Esophagus mucosa (tissue), 1 donor: ENCODE measurements at places on chromosomes 1 and 21.

GRCh38 chr1:196890668-196891067 lies 2.8 kb downstream of the CFHR4 start:
- no peak for ATAC-seq

DNA sequence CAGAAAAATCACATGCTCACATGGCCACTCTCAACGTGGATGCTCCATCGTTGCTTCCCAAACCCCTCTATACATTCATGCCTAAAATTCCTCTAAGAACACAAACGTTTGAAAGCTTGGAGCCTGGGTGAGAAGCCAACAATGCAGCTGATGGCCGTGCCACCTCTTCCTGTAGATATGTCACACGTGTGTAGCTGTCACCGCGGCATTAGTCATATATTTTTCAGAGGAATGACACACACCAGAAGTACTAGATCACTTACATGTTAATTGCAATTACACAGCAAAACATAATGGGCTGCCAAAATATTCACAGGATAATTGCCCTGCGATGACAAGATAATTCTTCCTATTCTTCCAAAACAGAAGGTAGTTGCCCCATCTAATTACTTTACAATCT lies 112.7 kb upstream of the BACE2 start:
- no peak for ATAC-seq

DNA sequence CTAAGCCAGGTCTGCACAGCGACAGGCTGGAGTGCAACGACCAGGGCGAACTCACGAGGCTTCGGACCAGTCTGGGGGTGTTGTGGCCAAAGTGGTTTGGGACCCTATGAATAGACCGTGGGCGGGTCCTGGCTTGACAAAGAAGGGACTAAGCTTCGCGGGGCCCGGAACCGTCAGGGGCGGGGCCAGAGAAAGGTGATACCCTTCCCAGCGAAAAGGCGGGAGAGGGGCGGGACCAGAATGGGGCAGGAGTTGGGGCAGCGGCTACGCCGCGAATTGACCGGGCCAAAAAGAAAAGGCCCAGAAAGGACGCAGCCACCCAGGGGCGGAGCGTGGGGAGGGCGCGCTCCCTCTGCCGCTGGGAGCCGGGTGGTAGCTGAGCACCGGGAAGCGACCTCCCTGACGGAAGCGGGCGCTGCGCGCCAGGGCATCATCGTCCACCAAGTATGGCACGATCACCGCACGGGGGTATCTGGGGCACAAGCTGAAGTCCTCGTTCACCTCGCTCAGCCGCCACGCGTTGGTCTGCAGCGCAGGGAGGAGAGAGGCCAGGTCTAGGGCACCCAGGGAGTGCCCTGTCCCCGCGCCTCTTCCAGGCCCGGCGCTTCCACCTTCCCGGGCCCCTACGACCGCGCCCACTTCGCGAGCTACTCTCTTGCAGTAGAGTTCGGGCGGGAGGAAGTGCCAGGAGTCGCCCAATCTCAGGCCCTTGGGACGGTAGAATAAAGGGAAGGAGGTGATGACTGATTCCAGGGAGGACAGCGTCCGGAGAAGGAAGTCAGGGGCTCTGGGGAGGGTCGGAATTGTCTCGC lies 6.7 kb upstream of the FAM167B start:
- ATAC-seq, result peak; percentile 59

DNA sequence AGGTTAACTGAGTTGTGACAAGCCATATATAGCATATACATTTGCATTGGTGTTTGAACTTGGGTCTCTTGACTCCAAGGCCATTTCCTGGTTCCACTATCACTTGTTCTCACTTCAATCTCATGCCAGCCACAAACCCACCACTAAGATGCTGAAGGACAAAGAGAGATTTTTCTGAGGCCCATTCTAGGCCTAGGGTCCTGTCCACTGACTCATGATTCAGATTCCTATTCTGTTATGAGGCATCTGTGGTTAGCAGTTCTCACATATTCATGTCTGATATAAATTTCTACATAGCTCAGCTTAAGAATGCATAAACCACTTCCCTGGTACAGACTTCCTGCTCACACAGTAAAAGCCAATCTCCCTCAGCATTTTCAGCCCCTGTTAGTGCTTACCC lies 326.1 kb upstream of the BEND5 start:
- ATAC-seq, result no peak

- no peak for ATAC-seq
Observed at GRCh38 chr1:115291741-115292140, 46.3 kb downstream of the NGF start.

DNA sequence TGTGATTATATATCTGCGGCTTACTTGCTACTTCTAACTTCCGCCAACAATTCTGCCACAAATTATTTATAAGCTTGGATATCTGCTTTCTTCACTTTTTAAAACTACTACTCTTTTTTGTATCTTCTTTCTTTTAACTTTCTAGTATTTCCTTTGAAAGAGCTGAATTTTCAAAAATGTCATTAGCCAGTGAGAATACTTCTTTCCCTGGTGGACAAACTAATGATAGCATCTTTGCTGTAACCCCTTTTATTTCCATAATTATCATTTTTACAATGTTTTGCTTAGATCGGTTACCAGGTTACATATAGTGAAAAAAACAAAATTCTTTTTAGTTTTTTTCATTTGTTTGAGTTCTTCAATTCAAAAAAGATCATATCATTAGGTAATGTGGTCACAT lies 355.9 kb upstream of the ADGRL4 start:
- no peak for ATAC-seq

- no peak for ATAC-seq
Observed at GRCh38 chr1:225446595-225446960, 18.7 kb upstream of the LBR start.

DNA sequence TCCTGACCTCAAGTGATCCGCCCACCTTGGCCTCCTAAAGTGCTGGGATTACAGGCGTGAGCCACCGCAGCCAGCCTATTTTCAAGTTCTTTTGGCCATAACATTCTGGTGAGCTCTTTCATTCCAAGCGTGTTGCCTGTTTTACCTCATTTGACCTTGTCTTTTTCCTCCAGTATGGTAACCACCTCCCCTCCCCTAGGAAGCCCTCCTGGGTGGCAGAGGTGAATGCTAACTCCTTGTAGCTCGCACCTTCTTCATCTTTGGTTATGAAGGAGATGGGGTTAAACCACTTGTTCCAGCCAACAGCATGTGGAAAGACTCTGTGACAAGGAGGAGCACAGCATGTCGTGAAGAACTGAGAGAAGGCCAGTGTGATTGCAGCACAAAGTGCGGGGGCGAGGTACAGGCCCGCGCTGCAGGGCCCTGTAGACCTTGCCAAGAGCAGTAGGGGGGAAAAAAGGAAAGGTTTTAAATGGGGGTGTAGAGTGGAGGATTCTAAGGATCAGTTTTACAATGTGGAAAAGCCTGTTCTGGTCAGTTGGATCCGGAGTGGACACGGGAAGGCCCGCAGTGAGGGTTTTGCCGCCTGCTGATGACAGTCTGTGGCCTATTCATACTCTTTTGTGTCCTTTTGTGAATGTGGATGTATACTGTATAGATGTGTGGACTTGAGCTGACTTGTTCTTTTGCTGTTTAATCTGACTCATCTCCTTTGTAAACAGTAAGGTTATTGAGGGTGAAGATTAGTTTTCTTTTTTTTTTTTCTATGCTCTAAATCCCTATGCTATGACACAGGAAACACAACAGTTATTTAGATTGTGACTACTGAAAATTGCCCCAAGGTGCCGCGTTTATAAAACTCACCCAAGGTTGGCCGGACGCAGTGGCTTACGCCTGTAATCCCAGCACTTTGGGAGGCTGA lies 7.5 kb upstream of the ZNF436 start:
- peak; percentile 94 for ATAC-seq

DNA sequence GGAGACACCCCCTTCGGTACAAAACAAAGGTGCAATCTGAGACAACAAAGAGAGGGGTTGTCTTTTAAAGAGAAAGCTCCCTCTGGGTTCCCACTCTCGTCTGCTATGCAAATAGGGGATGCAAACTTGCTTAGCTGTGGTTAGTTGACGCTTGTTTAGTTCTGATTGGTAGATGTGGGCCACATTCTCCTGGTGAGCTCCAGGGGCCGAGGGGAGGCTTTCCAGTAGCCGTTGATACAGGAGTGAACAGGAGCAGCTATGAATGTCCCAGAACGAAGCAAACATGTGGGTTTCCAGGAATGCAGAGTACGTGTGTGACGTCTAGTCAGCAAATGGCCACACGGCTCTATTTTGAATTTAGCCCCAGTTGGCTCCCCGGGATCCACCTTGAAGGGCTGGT lies 14.7 kb downstream of the TFF2 start:
- ATAC-seq, result no peak

GRCh38 chr1:3033040-3033789 lies 11.9 kb downstream of the ACTRT2 start:
- ATAC-seq, result no peak
